ENCODE measurements at places on chromosomes 4 and X. TPM values are rescaled to one million over a fixed set of nuclear protein-coding genes. Genes with fewer than 3 reads are reported as not detected.

NRK gene
- total RNA-seq: not detected

SEC24B gene
- 20.4 TPM for total RNA-seq

GRCh38 chrX:150546711-150547153 lies 21.7 kb upstream of the MTM1 start:
- DNase-seq: no peak
- H3K36me3 ChIP-seq: peaks cover 7% of the 10 kb centered on the region
- H3K4me3 ChIP-seq: no peak overlapping the region
- H3K4me1 ChIP-seq: peaks cover 8% of the 10 kb centered on the region
- H3K27ac ChIP-seq: no peak overlapping the region
- H3K27me3 ChIP-seq: peaks cover 29% of the 10 kb centered on the region

GRCh38 chr4:100968046-100968445 lies 379.3 kb downstream of the PPP3CA start:
- H3K27me3 ChIP-seq: no peaks in the 10 kb centered on the region
- H3K27ac ChIP-seq: no peak overlapping the region
- no peaks in the 10 kb centered on the region for H3K4me1 ChIP-seq
- DNase-seq: no peak

GRCh38 chr4:31005037-31005436 lies 284.9 kb downstream of the PCDH7 start:
- H3K4me3 ChIP-seq: no peak overlapping the region
- DNase-seq: no peak

DNA sequence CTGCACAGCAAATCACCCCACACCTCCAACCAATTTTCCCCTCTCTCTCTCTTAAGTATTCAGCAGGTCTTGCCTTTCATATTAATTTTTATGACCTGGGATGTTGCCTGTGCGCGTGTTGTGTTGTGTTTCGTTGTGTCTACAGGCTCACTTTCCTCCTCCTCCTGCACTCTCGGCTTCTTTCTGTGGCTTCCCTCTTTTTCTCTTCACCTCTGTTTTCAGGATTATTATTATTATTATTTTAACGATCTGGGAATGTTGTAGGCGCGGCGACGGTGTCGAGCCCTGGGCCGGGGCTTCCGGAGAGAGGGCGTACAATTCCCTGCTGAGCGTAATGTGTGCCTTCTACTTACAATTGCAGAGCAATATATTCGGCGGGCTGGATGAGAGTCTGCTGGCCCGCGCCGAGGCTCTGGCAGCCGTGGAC lies 826 bp downstream of the POU4F2 start:
- H3K4me3 ChIP-seq: no peak overlapping the region
- H3K27me3 ChIP-seq: peaks cover 63% of the 10 kb centered on the region
- H3K36me3 ChIP-seq: no peaks in the 10 kb centered on the region
- H3K4me1 ChIP-seq: no peaks in the 10 kb centered on the region
- DNase-seq: no peak

RNF150 gene
- total RNA-seq: 0.17 TPM

SPARCL1 gene
- not detected for total RNA-seq

GRCh38 chr4:173511787-173512361 lies 18.2 kb downstream of the HAND2 start:
- peaks cover 51% of the 10 kb centered on the region for H3K27me3 ChIP-seq
- no peaks in the 10 kb centered on the region for H3K36me3 ChIP-seq
- H3K4me3 ChIP-seq: no peak overlapping the region
- H3K27ac ChIP-seq: no peak overlapping the region

GRCh38 chr4:184362396-184362795 lies 112.0 kb downstream of the IRF2 start:
- peaks cover 15% of the 10 kb centered on the region for H3K4me1 ChIP-seq
- H3K27me3 ChIP-seq: no peaks in the 10 kb centered on the region
- no peak overlapping the region for H3K27ac ChIP-seq

DNA sequence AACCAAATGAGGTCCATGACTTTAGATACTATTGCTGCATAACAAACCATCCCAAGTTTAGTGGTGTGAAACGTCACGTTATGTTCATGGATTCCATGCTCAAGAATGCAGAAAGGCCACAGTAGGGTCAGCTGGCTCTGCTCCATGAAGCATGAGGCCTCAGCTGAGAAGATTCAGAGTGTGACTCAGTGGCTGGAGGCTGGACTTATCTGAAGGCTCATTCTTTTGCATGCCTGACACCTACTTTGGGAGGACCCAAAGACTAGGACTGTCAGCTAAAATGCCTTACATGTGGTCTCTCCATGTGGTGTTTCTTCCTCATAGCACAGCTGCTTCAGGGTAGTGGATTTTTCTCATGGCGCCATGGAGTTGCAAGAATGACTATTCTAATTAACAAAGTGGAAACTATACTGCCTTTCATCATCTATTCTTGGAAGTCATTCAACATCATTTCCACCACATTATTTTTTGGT lies 11.5 kb upstream of the CCDC149 start:
- no peak overlapping the region for H3K27ac ChIP-seq
- no peaks in the 10 kb centered on the region for H3K4me1 ChIP-seq
- H3K27me3 ChIP-seq: peaks cover 36% of the 10 kb centered on the region

Data from Calu3 (cell line).